ENCODE measurements at places on chromosomes 4 and X.
A peak's percentile ranks its signal among the peaks of the same experiment; 100 is the strongest.

GRCh38 chr4:89215736-89216135, 91.9 kb downstream of the GPRIN3 start:
- no peak overlapping the region for H3K27ac ChIP-seq
- no peak overlapping the region for H3K4me3 ChIP-seq
- DNase-seq = no peak
- no peaks in the 10 kb centered on the region for H3K4me1 ChIP-seq

GRCh38 chrX:111168314-111168713, 72.3 kb downstream of the PAK3 start:
- no peak overlapping the region for H3K4me3 ChIP-seq
- DNase-seq = no peak
- no peaks in the 10 kb centered on the region for H3K4me1 ChIP-seq
- no peaks in the 10 kb centered on the region for H3K36me3 ChIP-seq

- DNase-seq = no peak
- no peaks in the 10 kb centered on the region for H3K36me3 ChIP-seq
- H3K4me3 ChIP-seq = no peak overlapping the region
- no peak overlapping the region for H3K27ac ChIP-seq
- no peaks in the 10 kb centered on the region for H3K4me1 ChIP-seq
Observed at GRCh38 chrX:1009771-1010170, 202.7 kb downstream of the CRLF2 start.

GRCh38 chr4:24470666-24471485, 113.5 kb downstream of the DHX15 start:
- no peaks in the 10 kb centered on the region for H3K36me3 ChIP-seq
- DNase-seq = peak; percentile 25
- peaks cover 26% of the 10 kb centered on the region for H3K4me1 ChIP-seq
- H3K27ac ChIP-seq = peak overlapping the region; percentile 62
